ENCODE measurements at places on chromosomes 11 and 22.

DNA sequence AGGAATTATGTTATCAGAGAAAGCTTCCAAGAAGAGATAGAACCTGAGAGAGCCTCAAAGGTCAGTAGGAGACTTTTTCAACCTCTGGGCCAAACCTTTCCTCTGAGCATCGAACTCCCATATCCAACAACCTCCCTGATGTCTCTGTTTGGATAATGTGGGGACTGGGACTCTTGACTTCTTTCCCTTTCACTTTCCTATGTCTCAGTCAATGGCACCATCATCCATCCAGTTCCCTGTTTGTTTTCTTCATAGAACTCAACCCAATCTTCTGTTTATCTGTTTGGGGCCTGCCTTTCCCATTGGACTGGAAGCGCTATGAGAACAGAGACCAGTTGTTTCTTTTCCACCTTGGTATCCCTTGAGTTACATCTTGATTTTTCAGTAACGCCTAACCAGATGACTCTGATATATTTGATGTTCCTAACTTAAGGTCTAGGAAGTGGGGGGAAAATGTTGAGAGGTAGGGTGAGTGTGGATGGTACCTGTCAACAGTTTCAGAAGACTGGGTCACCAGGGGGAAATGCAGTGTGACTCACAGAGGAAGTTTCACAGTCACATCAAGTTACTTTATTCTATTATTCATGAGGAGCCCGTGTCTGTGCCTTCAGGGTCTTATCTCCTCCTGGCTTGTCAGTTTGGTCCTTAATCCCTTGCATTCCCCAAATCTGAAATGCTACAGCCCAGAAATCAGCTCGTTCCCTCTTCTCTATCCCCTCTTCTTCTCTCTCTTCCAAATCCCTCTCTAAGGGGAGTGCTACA lies 4.5 kb upstream of the KCNE3 start:
- no peak for DNase-seq

DNA sequence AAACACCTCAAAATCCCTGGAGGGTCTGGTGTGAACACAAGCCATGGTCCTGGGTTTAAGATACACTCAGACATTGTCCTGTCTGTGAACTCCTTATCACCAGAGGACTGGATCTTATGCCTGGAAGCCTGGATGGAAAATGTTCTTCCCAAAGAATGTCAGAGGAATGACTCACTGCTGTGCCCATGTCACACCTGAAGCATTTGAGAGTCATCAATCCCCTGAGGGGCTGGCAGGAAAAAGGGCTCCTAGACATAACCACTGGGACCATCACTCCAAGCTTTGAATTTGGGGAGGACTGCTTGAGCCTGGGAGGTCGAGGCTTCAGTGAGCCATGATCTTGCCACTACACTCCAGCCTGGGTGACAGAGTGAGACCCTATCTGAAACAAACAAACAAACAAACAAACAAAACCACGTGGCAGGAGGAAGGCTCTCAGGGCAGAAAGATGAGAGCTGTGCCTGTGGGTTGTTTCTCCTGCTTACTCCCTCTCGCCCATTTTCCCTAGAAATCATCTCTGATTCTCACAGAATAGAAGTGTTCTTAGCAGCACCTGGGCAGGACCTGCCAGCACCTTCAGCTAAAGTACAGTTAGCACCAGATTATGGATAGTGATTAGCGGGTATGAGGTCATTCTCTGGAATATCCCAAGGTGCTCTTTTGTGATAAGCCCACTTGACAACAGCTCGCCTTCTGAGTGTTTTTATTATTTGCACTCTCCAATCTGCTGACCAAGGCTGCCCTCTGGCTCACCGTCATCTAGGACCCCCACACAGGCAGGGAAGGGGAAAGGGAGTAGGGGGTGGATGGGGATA lies 11.9 kb upstream of the PRG2 start:
- no peak for DNase-seq

- no peak for DNase-seq
Measured at GRCh38 chr11:80455818-80456217, 1015.0 kb upstream of the TENM4 start.

DNA sequence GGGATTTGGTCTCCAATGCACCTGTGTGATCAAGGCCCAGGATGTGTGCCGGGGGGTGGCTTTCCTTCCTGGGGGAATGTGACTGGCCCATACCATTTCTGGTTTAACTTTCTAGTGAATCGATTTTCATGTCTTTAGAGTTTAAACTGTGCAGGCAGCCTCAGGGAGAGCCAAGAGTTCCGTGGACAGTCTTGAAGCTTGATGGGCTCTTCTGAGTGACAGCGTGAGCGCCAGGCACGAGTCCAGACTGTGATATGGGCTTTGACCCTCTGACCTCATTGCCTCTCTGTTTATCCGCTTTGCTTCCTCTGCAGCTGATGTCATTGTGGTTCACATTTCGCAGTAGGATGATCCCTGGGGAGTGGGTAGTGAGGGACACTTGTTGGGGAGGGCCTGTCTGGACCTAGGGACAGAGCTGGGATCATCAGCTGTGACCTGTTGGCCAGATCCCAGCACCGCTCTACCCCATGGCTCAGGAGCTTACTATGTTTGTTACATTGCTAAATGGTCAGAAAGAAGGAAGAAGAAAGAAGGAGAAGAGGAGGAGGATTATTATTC lies 80.6 kb upstream of the CLDN5 start:
- DNase-seq: no peak

DNA sequence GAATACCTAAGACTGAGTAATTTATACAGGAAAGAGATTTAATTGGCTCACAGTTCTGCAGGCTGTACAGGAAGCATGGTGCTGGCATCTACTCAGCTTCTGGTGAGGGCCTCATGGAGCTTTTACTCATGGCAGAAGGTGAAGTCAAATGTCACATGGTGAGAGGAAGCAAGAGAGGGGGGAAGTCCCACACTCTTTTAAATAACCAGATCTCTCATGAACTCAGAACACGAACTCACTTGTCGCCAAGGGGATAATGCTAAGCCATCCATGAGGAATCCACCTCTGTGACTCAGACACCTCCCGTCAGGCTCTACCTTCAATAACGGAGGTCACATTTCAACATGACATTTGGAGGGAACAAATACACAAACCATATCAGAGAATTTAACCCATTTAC lies 42.2 kb downstream of the BIRC2 start:
- no peak for DNase-seq

GRCh38 chr11:15073361-15074205 lies at the start of gene CALCB:
Gene CALCB, plus strand, starts transcription at chr11:15073593. Its CDS starts 1,126 bp downstream, at chr11:15074719.
- DNase-seq: no peak

- no peak for DNase-seq
Measured at GRCh38 chr11:67436459-67437081, 912 bp downstream of the PTPRCAP start.

GRCh38 chr22:48884786-48885185 lies 942.9 kb downstream of the BRD1 start:
- DNase-seq: no peak

DNA sequence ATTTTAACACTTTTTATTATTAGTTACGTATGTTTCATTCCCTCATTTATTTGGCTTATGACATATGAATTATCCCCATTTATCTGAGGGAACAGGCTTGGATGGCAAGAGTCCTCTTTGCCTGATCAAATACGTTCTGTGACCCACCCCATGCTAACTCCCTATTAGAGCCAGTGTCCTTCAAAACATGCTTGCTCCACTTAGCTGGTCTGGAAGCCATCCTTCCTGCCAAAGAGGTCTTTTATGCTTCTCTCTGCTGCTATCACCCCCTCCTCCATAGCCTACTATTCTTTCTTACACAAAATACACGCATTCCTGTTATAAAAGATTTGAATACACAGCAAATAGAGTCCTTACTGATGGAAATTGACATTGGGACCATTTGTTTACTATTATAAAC lies 6.4 kb downstream of the COA4 start:
- DNase-seq: no peak

DNA sequence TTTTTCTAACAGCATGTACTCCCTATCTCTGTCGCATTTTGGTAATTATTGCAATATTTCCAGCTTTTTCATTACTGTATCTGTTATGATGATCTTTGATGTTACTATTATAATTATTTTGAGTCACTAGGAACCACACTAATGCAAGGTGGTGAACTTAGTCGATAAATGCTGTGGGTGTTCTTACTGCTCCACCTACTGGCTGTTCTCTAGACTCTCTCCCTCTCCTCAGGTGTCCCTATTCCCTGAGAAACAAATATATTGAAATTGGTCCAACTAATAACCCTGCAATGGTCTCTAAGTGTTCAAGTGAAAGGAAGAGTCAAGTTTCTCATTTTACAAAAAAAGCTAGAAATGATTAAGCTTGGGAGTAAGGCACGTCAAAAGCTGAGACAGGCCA lies 10.5 kb downstream of the ARL14EP start:
- DNase-seq: no peak

DNA sequence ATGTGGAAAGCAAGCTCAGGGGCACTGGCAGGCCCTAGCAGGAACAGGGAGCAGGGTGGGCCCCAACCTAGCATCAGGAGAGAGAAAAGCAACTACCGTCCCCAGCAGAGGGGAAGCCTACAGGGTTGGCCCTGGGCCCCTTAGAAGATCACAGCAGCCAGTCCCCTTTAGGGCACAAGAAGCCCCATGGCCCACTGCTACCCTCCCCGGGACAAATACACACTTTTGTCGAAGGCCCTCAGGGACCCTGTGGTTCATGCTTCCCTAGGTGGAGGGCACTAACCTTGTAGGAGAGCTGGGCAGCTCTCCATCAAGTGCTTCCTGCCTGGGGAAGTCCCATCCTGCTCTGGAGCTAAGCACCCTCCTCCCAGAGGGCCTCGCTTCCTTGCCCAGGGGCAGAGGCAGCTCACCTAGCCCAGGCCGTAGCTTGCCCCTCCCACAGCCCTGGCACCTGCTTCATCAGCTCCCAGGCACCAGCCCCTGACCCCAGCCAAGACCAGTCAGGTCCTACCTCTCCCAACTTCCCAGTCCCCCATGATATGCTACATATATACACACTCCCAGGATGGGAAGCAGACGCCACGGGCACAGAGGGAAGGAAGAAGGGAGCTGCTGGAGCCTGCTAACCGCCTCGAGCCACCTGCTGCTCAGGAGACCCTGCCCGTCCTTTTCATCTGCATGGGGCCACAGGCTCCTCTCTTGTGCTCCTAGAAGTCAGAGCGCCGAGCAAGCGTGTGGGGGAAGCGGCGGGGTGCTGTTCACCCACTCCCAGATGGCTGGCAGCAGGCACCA lies 20.1 kb downstream of the SUN2 start:
- DNase-seq: no peak

DNA sequence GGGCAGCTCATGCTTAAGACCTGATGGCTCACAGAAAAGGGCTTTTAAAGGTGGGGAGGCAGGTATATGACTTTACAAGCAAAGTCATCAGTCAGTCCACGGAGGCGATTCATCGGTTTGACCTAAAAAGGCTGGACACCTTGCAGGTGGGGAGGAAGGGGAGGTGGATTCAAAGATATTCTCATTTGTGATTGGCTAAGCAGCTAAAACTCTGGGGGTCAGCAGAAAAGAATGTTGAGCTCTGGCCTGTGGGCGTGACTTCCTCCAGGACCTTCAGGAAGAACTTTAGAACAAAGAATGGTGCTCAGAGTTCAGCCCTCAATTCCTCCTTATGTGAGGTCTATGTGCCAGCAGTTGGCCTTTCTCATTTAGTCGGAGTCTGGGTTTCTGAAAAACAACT lies 78.3 kb upstream of the LMO1 start:
- no peak for DNase-seq

GRCh38 chr11:34344410-34344767 lies 13.4 kb downstream of the ABTB2 start:
- no peak for DNase-seq

Data from stimulated activated CD4-positive, alpha-beta T cell treated with anti-CD3 and anti-CD28 coated beads, Interleukin-1b, Interleukin-23, amount 100 ng/mL, for 1 hour (primary cell).